ENCODE measurements at places on chromosomes 2 and 18.

DNA sequence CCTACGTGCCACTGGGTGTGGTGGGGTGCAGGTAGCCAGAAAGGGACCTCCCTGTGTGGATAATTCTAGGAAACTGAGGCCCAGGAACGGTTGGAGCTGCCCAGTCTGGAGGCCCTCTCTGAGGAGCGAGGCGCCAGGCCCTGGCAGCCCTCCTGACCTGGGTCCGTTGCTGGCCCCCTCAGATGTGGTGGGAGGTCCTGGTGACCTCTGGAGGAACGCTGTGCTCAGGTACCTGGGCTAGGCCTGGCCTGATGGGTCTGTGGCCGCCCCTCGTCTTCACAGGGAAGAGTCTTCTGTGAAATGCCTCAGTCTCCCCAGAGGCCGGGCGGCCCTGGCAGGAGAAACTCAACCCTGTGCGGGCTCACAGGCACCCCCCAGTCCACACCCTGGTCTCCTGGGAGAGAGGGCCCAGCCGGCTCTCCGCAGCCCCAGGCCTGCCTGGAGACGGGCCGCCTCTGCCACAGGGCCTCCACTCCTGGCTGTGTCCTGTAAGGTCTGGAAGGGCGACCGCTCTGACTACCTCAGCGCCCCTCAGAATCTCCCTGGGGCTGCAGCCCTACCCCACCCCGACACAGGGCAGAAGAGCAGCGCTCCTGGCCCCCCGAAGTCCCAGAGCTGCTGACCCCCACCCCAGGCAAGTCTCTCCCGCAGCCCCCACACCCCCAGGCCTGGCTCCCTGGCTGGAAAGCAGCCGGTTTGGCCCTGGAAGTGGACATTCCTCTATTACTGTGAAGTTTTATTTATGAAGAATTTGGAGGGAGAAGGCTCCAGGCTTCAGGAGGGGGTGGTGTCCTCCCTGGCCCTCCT lies 3.7 kb downstream of the B3GNT7 start:
- DNase-seq: no peak

DNA sequence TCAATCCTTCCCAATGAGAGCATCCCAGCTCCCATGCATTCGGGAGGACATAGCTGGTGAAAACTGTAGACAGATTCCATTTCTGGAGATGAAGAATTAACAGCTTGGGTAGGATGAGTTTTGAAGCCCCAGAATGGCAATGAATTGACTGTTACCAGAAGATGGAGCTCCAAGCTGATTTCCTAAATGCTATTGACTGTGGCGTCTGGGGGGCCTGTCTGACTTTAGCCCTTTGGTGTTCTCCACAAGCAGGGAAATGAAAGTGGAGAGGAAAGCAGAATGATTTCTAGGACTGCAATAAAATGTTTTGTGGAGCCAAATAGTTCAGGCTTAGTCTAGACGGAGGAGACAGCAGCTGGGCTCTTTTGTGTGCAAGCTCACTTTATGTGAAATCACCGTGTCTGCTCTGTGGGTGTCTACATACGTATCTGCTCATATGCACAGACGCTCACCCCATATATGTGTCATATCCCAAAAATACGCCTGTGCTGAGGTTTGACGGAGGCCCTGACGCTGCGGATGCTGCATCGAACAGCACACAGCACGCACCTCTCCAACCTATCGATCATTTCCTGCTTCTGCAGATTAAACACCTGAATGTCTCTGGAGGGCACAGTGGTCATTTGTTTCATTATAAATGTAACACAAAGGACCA lies 166.4 kb upstream of the PXDN start:
- DNase-seq: no peak

DNA sequence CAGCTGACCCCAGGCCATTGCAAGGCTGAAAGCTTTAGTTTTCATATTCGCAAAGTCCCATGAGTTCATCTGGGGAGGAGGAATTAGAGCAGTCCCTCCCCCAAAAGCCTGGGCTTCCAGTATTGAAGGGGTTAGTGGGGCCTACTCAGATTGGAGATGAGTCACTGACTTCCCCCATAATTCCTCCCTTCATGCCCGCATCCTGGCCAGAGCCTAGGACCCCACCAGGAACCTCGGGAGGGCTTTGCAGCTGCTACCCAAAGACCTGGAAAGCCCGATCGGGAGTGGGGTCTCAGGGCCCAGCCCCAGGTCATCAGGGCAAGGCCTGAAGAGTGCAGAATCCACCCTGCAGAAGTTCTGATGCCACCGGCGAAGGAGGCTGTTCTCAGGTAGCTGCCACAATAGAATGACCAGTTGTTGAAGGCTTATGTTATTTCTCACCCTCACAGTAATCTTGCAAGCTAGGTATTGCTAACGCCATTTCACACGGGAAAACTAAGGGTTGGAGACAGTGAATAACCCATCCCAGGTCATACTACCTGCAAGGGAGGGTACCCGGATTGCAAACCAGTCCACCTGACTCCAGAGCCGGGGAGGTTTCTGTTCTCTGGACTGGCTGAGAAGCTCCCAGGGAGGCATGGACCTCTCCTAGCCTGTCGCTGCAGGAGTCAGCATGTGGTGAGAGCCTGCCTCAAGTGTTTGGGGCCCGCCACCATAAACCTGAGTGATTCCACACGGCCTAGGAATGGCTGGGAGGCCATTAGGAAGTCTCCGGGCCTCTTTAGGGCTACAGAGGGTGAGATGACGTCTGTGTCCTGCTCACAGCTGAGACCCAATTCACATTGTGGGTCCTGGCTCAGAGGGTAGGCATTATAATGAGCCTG lies 5.8 kb upstream of the ARID5A start:
- peak; percentile 55 for DNase-seq

- no peak for DNase-seq
Observed at GRCh38 chr2:198359308-198359707, 554.9 kb downstream of the PLCL1 start.

DNA sequence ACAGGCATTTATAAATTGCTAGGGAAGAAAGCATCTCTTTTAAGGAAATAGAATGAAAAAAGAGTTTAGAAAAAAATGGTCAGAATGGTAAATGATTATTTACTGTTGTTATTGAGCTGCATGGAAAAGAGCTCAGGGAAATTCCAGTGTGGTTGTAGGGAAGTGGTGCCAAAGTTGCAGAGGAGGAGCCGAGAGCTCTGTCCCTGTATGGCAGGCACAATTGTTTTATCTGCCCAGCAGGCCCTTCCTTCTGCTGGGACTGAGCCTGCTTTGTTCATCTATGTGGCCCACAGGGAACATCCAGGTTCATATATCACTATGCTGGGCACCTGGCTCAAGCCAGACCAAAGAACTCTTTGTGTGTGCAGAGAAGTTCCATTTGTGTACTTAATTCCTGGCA lies 80.8 kb upstream of the AGAP1 start:
- DNase-seq: no peak

DNA sequence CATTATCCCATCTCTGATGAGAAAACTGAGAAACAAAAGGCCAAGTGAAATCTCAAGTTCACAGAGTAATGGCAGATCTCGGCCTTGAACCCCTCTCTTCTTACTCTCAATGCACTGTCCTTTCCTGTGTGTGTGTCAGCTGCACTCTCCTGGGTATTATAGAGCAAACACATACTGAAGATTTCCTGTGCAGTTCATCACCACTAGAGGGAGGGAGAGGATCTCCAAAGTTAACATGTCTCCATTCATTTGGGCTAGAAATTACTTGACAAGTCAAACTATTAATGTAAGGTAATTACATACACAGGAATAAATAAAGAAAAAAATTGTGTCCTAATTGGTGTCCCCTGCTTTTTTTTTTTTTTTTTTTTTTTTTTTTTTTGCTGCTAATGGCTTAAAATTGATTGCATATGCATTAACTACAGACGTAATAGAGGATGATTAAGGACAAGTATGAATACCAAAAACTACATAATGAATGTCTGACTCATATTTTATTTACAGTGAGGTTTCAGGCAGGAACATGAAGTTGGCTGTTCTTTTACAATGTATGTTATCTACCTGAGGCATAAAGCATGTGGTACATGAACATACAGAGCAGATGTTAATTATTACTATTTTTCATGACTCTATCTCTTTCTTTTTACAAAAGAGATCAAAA lies 269.2 kb downstream of the NYAP2 start:
- DNase-seq: no peak

- DNase-seq: no peak
Observed at GRCh38 chr18:8821083-8821465, 115.7 kb downstream of the MTCL1 start.

DNA sequence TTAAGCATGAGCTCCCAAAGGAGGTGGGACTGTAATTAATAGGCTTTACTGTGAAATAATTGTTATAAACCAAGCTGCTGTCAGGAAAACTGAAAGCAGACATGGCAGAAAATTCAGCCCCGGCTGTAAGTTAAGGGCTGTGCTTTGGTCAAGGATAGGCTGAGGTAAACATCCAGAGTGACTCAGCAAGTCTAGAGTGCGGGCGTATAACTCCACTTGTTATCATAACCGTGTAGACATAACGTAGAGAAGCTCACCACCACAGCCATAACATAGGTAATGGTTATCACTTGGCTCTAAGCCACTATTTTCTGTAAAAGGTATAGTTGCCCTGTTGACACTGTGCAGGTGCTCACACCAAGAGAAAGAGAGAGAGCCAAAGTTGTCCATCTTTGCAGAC lies 316.8 kb downstream of the DCDC2C start:
- DNase-seq: no peak

DNA sequence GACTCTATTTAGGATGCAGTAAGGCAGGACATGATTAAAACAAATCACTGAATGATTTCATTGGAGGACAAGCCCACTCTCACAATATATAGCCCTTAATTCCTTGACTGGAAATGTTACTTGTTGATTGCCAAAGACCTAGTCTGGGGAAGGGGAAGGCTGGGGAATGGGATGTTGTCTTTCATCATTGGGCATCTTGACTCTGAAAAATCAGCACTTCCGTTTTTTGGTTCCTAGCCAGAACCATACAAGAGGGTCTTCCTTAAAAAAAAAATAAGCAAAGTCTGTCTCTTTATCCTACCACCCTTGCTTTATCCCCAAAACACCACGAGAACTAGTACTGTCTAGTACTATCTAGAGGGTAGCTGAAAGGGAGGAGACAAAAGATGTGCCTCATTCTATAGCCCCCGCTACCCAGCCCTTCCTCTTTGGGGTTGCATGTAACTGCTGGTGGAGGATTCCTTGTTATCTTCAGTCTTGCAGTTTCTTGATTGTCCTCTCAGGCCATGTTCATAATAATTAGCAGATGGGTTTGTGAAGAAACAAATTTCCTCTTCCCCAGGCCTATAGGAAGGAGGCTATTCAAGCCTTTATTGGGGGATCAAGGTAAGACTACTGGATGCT lies 55.8 kb downstream of the NEMP2 start:
- no peak for DNase-seq

DNA sequence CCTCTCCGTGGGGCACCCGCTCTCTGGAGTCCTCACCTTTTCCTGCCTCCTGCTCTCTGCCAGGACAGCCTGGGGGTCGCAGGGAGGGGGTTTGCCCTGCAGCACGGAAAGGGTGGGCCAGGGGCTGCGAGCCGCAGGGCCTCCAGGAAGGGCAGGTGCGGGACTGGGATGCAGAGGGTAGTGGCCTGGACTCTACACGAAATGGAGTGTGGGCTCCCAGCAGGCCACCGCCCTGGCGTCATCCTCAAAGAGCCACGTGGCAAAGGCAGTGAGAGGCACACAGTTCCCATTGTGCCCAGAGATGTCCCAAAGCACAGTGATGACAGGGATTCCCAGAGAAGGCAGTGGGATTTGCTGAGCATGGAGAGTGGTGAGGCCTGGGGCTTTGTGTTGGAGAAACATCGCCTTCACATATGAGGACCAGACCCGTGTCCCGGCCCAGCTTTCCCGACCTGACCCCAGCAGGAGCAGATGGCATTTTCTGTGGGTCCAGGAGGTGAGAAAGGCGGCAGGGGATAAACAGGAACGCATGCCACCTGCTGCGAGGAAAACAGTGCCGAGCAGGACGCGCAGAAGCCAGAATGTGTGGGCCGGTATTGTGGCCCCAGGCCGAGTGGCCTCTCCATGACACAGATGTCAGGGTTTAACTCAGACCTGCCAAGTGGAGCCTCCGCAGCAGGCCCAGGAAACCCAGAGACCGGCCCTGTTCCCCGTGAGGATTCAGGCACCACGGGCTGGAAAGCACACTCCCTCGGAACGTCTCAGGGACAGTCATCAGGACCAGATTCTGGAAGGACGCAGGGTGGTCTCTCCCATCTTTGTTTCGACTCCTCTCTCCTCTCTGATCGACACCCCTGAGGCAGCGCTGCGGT lies 855.5 kb upstream of the SALL3 start:
- DNase-seq: no peak

- DNase-seq: no peak
Observed at GRCh38 chr2:207683879-207684627, 27.4 kb upstream of the CCNYL1 start.

DNA sequence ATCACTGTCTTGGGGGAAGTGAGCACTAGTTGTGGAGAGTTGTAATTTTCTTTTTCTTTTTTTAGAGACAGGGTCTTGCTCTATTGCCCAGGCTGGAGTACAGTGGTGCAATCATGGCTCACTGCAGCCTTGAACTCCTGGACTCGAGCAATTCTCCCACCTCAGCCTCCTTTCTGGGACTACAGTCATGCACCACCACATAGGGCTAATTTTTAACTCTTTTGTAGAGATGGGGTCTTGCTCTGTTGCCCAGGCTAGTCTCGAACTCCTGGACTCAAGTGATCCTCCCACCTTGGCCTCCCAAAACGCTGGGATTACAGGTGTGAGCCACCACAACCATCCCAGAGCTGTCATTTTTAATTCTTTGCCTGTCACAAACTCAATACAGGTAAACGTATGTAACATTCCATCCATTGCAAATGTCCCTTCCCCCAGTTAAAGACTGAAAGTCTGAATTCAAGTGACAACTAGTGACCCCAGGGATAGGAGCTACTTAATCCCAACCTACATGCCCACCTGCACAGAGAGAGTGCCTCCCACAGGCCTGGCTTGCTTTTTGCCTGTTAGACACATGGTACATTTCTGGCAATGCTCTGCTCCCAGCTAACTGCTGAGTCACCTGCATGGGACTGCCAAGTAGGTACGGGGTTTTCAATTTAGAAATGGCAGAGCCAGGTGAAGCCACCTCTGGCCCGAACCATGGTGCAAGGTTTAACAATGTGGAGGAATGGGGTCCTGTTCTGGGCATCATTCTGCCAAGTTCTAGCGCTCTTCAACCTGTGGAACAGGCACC lies 60.6 kb downstream of the CYB5A start:
- no peak for DNase-seq

DNA sequence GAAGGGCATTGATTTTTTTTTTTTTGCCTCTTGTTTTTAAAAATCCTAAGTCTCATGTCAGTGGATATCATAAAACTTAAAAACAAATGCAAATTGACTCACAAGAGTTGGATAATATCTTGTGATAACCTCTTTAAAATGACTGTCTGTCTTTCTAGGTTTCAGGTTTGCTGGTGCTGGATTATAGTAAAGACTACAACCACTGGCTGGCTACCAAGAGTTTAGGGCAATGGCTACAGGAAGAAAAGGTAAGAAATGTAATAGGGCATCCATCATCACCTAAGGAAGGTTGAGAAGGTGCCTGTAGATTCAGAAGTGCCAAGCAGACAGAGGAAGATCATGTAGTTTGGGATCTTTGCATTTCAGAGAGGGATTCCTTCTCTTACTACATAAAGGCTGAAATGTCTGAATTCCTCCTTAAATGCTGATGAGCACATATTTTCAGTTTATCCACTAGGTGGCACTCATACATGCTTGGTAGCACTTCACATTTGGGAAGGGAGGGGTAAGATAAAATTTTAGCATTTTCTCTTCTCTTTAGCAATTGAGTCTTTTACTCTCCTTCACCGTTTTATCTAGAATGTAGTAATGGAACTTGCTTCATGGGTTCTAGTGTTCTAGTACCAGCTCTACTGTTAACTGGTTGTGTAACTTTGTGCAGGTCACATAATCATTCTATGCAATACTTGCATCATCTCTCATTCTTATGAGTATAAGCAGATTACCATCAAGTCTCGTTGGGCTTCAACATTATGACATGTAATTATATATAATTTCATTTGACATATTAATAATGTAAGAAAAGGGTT lies 21.1 kb downstream of the CPS1 start:
- no peak for DNase-seq

Data from activated CD4-positive, alpha-beta memory T cell treated with anti-CD3 and anti-CD28 coated beads for 36 hours (primary cell).